Hair follicular keratinocyte (primary cell): ENCODE measurements at places on chromosomes 4 and X. TPM values are rescaled to one million over a fixed set of nuclear protein-coding genes. Genes with fewer than 3 reads are reported as not detected.

The MAGEA9B gene
- not detected in 2 replicates for total RNA-seq

The OSTC gene
- 178 and 186 TPM in 2 replicates for total RNA-seq

The KIAA1210 gene
- total RNA-seq: not detected in 2 replicates

The UNC5C gene
- total RNA-seq: 0.04 TPM in 1 of 2 replicates, not detected in the other

The PNMA3 gene
- 0.04 and 0.08 TPM in 2 replicates for total RNA-seq

The CTAG1A gene
- total RNA-seq: not detected in 2 replicates

The GEMIN8 gene
- total RNA-seq: 10.4 and 19.8 TPM in 2 replicates

The BEND2 gene
- total RNA-seq: not detected in 2 replicates

The IL2 gene
- total RNA-seq: not detected in 2 replicates

The ADGRG4 gene
- total RNA-seq: not detected in 2 replicates

The SLC10A7 gene
- total RNA-seq: 8.8 and 12.1 TPM in 2 replicates

The RTL9 gene
- 0.04 and 0.08 TPM in 2 replicates for total RNA-seq

The RASSF6 gene
- total RNA-seq: 7.4 and 7.5 TPM in 2 replicates
